Activated CD4-positive, alpha-beta T cell treated with anti-CD3 and anti-CD28 coated beads, Interleukin-2, amount 50 U/mL, for 16 hours (primary cell): ENCODE measurements at places on chromosomes 12 and 14.

- DNase-seq: peak; percentile 72
These were observed 24.2 kb downstream of the CRACR2A start for GRCh38 chr12:3728686-3729085.

DNA sequence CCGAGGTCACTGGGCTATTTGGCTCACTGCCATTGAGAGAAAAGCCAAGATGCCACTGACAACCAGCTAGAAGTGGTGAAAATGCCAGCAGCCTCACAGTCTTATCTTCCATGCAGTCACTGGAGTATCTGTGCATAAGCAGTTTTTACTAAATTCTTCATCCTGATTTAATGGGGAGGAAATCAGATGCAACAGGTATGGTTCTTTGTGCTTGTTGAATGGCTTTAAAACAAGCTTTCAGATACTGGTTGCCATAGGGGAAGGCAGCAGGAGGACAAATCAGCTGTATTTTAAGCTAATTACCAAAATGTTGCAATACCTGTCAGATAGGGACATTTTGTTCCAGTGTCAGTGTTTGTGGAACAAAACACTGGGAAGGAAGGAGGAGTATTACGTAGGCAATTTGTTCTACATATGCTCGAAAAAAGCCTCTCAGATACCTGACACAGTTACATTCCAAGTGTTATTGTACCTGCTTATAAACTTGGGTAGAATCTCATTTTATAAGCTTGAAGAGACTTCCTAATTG is 54.1 kb upstream of the ARHGAP5 start:
- no peak for DNase-seq

DNA sequence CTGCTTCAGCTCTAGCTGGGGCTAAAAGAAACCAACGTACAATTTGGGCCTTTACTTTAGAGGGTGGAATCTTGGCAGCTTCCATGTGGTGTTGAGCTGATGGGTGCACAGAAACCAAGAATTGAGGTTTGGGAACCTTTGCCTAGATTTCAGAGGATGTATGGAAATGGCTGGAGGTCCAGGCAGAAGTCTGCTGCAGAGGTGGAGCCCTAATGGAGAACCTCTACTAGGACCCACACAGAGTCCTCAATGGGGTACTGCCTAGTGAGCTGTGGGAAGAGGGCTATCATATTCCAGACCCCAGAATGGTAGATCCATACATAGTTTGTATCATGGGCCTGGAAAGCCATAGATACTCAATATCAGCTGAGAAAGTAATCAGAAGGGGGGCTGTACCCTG is 500.4 kb upstream of the ATP2B1 start:
- DNase-seq: no peak

DNA sequence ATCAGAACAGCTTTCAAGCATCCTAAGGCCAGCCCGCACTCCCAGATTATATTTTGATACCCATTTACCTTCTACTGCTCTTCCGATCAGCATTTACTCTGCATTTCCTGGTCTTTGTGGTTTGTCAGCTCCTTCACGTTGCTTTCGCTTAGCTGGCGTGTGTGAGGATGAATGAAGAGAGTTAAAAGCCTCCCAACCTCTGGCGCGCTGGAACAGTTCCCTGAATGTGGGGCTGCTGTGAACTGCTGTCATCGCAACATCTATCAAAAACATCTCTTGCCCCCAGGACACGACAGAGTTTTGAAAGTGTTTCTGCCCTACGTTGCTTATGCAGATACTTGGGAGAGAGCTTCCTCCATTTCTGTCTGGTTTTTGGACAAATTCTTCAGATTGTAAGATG is 129.2 kb downstream of the KCNA5 start:
- no peak for DNase-seq

DNA sequence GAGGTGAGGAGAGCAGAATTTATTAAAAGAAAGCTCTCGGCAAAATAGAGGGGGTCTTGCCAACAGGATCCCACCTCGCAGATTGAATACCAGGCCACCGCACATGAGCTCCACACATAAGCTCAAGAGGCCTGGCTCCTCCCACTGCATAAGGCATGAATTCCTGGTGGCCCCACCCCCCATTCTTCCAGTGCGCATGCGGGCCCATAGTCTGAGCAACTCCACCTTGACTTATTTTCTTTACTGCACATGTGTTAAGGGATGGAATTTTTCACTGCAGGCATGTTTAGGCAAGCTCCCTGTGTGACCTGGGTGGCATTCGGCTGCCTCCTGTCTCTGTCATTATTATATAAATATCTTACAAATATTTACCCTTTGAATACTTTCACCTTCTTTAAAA is 412.5 kb downstream of the RMST start:
- DNase-seq: no peak

GRCh38 chr14:103110681-103111231 is 12.5 kb upstream of the TNFAIP2 start:
- no peak for DNase-seq

GRCh38 chr14:68846466-68846865 is 53.6 kb upstream of the ZFP36L1 start:
- DNase-seq: no peak

DNA sequence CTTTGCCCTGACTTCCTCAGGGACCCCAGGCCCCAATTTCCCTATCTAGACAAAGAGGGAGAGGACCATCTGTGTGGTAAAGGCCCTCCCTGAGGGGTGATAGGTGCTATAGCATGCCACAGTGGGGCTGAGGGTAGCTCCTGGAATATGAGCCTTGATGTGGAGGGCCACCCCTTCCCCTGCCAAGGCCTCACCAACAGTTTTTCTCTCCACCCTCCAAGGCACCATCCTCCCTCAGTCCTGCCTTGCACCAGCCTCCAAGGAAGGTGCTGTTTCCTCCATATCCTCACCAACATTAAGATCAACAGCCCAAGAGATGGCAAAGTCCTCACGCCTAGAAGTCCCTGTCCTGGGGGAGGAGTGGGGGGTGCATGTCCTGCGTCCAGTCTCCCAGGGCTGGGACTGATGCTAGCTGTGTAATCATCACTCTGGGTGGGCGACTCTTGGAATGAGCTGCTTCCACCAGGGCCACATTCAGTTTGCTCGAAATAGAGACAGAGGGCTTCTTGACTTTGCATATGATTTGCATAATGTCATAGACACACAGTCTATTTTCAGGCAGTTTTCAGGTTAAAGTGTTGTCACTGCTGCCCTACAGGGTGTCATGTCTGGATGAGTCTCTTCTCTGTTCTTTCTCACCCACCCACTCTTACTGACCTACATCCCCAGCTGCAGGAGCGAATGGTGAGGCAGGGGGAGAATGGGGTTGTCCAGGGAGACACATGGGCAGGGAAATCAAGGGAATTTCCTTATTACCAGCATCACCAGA is 17.4 kb downstream of the ACVRL1 start:
- DNase-seq: no peak

DNA sequence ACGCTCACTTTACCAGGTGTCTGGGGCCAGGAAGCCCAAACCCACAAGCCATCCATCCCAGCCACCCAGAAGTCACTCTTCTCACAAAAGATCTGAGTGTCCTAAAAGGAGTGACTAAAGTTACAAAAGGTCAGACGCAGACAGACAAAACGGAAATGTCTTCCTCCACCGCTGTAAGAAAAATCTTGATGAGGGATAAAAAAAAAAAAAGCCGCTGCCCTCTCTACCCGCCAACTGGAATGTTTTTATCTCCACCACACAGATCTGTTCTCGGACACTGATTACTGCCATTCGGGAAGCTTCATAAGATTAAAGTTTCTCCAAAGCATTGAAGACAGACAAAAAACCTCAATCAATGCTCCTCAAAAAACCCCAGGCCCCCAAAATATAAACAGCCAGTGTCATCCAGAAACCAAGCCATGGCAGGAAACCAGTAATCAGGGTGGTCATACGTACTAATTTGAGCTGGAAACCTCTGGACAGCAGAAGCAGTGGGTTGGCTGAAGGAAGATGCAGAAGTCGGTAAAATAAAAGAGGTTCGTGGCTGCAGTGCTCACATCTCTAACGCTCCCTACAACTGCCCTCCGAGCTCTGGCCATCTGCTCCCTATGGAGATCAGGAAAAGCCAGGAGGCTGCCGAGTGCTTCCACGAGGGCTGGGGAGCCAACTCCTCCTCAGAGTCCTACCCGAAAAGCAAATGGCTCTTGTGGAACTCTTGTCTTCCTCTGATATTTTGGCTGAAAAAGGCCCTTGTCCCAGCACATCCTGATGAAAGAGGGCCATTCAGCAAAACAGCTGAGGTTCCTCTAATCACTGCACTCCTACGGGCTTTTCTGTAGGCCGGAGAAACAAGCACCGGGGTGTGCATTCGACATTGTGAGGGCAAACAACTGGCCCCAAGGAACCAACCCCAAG is 30.3 kb downstream of the SSH1 start:
- no peak for DNase-seq

DNA sequence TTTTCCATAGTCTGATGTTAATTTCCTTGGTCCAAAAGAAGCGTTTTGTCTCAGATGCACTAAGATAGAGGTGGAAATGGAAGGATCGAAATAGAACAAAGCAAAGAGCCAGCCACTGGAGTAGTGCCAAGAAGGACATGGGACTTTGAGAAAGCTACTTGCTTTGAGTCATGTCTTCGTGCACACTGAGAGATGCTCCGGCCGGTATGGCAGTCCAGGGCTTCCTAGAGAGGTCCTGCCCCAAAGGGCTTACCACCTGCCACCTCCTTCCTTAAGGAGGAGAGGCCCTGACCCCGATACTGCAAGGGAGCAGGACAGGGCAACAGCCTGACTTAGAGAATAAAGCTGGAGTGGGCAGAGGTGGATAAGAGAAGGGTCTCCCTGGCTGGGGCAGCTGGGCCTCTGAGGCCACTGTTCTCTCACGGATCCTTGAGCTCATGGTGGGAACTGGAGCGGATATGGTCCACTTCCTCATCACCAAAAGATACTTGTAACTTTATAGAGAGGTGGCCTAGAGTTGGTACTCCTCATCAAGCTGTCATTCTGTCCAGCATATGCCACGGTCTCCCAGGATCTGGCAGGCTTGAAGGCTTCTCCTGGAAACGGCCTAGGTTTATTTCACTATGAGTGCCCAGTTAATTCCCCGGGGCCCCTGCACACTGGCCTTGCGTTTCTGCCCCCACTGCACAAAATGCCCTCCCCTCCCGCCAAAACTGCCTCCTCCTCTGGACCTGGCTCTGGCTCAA is 57.4 kb downstream of the FOXN3 start:
- no peak for DNase-seq

DNA sequence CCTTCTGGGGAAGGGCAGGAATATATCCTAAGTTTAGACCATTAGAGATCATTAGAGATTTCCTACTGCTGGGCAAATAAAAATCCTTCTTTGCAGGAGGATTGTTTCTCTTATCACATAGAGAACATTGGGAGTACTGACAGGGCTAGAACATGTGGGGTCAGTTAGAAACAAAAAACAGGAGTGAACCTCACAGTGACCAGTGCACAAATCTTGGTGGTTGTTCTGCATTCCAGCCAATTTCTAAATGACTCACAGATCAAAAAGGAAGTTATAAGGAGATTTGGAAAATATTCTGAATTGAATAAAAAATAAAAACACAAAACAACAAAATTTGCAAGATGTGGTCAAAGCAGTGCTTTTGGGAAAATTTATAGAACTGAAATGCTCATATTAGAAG is 118.8 kb downstream of the LLPH start:
- DNase-seq: no peak

- DNase-seq: peak; percentile 71
These were observed 58.0 kb downstream of the TRAFD1 start for GRCh38 chr12:112183141-112184021.

- DNase-seq: no peak
These were observed 15.7 kb downstream of the ARL6IP4 start for GRCh38 chr12:122996188-122996601.

GRCh38 chr12:109291521-109292341 is 17.4 kb downstream of the FOXN4 start:
- DNase-seq: no peak

- peak; percentile 73 for DNase-seq
These were observed 5.8 kb upstream of the PHLDA1 start for GRCh38 chr12:76037130-76038103.

- DNase-seq: peak; percentile 61
These were observed 95.6 kb downstream of the GAS2L3 start for GRCh38 chr12:100668945-100669536.

GRCh38 chr12:110741341-110742095 is 1.2 kb downstream of the PPP1CC start:
- DNase-seq: peak; percentile 49

GRCh38 chr12:124779161-124780141 is 84.2 kb downstream of the SCARB1 start:
- no peak for DNase-seq

- DNase-seq: no peak
These were observed 3.2 kb upstream of the KRT7 start for GRCh38 chr12:52229836-52230343.

DNA sequence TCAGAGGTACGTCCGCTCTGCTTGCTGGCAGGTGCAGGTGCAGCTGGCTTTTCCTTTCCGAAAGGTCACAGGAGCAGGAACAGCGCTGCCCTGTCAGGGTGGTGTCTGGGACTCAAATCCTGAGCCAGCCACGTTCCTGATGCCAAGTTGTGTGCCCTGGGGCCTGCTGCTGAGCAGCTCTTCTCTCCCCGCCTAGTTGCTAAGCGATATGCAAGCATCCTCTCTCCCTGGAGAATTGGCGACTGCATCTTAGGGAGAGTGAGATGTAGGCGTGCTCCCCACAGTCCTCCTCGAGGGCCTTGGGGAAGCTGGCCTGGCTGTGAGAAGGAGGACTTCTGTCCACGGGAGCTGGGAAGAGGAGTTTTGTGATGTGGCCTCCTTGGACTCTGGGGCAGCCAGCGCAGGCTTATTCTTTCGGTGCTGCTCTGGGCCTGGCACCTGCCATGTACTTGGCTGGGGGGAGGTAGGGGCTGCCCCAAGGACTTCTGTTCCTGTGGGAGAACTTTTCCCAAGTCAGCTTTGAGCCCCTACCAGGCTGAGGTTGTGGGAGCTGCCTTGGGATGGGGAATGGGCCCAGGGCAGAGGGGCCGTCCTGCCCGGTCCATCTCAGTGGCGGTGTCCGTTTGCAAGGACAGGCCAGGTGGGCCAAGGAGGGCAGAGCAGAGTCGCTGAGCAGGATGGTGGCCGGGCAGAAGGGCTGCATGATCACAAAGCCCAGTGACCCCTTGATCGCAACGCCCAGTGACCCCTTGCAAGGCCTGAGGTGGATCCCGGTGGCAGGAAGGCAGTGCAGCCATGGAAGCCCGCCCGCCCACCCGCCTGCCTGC is 183.5 kb downstream of the ADGRD1 start:
- no peak for DNase-seq

- no peak for DNase-seq
These were observed 39.4 kb downstream of the IRAK3 start for GRCh38 chr12:66228462-66228861.

GRCh38 chr12:104313568-104314241 is 10.2 kb downstream of the EID3 start:
- DNase-seq: no peak

- no peak for DNase-seq
These were observed 1.9 kb downstream of the SRSF5 start for GRCh38 chr14:69768873-69769272.

- no peak for DNase-seq
These were observed 36.7 kb downstream of the FLRT2 start for GRCh38 chr14:85566603-85567002.

- DNase-seq: no peak
These were observed 30.8 kb downstream of the TTC7B start for GRCh38 chr14:90785471-90785870.

DNA sequence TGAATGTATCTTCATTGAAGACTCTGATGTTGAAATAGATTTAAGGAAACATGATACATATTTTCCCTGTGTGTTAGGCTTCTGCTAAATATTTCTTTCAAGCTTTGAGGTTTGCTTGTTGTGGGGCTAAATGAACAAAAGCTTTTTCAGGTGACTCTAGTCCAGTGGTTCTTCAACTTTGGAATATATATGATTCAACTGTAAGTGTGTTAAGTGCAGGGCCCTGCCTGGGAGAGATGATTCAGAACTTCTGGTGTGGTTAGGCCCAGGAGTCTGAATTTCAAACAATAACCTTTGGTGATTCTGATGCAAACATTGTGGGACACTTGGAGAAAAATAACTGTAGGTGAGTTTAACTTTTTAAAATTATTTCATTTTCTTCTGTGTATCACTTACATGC is 93.0 kb downstream of the TRHDE start:
- no peak for DNase-seq
